Mucosa of gallbladder (tissue), 1 donor: ENCODE measurements at places on chromosomes 11 and 22. TPM values are rescaled to one million over a fixed set of nuclear protein-coding genes. Genes with fewer than 3 reads are reported as not detected.
A peak's percentile ranks its signal among the peaks of the same experiment; 100 is the strongest.

- DNase-seq = no peak
Observed at GRCh38 chr11:118763041-118763440, 27.9 kb downstream of the DDX6 start.

- DNase-seq = no peak
Observed at GRCh38 chr22:45763236-45763624, 91.6 kb downstream of the ATXN10 start.

- no peak for DNase-seq
Observed at GRCh38 chr11:68263444-68264035, 8.2 kb downstream of the C11orf24 start.

DNA sequence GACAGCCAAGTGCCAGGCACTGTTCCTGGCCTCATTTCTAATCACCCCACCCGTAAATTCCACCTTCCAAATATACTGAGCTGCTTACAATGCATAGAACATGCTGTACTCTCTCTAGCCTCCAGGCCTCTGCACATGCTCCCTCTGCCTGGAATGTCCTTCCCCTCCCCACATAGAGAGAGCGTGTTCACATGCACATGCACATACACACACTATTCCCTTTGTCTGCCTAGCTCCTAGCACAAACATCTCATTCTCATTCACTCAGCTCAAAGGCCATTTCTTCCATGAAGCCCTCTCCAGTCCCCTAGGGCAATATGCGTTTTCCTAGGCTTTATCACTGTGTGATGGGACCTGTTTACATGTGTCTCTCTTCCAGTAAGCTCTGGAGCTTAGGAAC, 144.6 kb downstream of the WT1 start:
- no peak for DNase-seq

DNA sequence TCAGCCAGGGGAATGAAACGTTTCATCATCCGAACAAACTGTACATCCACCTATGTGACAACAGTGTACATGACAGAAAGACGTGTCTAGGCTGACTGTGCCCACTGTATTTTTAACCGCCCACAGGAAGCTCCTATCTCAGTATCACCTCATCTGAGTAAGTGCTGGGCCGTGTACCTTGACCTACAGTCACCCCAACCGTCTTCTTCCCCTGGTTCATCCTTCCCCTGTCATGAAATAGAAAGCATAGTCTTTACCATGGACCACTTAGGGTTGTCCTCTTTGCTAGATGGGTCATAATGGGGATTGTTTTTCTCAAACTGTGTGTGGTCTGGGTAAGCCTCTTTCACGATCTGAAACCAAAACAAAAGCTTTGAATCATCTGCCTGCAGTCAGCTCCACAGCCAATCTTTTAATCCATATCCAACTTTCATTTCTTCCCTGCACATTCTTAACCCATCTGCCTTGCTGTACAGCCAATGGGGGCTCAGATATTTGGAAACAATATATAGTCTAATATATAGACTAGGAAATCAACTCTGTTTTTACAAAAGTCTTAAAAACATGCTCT, 4.2 kb downstream of the THYN1 start:
- DNase-seq = no peak

Gene ANGPTL5
- 0.09 TPM for total RNA-seq

DNA sequence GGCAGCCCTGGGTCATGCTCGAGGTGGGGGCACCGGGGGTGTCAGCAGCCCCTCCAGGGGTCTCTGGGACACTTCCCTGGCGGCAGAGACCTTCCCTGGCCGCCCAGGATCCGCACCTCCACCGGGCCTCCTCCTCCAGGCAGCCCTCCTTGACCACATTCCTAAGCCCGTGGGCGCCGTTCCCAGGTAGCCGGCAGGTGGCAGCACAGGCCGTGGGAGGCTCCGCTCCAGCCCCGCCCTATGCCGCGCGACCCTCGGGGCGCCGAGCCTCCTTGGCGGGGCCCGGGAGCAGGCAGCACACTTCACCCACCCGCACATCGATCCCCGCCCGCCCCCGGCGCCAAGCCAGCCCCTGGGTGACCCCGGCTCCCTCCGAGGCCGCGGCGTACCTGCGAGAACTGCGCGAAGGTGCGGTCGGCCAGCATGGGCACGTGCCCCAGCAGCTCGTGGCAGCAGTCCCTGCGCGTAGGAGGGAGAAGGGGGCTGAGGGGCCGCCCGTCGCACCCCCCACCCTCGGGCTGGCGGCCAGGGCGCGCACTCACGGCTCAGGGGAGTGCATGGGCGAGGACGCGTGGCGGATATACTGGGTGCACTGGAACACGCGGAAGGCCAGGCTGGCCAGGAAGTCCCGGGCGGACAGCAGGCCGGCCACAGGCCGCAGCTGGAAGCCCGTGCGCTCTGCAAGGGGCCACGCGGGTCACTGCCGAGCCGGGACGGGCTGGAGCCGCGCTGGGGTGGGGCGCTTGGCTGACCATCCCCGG, 5.3 kb upstream of the INS start:
- DNase-seq = no peak

DNA sequence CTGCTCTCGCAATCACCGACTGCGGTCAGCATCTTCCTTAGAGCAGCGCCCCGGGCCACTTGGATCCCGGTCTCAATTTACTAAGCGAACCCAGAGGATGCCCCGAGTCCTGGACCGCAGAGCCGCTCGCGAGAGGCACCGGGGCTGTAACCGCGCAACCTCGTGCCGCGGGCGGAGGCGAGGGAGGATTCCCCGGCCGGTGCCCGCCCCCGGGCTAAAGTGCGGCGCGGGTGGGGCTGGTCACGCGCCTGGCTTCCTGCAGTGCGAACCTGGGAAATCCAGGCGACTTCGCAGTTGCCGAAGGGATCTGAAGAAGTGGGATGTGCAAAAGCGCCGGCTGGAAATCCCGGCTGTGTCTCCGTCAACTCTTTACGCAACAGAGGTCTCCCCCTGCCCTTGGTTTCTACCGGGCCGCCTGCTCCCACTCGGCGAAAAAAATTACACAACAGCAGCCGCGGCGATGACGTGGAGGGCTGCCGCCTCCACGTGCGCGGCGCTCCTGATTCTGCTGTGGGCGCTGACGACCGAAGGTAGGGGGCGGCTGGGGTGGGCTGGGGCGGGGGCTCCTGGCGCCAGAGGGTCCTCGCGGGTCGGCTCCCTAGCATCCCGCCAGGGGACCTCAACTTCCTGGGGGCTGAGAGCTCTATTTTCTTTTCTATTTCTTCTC, at the start of gene NCR3LG1:
Gene NCR3LG1 (plus strand): TSS at position 291 of the 667 bp plus-strand sequence. CDS start 170 bp downstream, at position 461.
- DNase-seq = peak; percentile 69

- no peak for DNase-seq
Observed at GRCh38 chr11:7252683-7253213, 1.0 kb downstream of the SYT9 start.

DNA sequence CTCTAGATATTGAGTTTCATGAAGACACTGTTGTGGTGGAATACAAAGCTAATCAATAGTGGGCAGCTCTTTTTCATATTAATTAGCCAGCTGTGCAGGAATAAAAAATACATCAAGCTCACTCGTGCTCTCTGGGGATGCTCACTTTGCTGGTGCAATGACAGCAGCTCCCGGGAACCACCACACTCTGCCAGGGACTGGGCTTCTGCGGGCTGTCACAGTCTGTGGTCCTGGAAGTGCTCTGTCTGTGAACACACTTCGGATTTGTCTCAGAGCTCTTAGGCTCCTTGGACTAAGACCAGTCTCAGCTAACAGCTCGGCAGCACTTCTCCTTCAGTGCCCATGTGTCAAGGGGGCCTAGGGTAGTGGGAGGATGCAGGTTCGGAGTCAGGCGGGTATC, 393.5 kb downstream of the TENM4 start:
- DNase-seq = no peak

DNA sequence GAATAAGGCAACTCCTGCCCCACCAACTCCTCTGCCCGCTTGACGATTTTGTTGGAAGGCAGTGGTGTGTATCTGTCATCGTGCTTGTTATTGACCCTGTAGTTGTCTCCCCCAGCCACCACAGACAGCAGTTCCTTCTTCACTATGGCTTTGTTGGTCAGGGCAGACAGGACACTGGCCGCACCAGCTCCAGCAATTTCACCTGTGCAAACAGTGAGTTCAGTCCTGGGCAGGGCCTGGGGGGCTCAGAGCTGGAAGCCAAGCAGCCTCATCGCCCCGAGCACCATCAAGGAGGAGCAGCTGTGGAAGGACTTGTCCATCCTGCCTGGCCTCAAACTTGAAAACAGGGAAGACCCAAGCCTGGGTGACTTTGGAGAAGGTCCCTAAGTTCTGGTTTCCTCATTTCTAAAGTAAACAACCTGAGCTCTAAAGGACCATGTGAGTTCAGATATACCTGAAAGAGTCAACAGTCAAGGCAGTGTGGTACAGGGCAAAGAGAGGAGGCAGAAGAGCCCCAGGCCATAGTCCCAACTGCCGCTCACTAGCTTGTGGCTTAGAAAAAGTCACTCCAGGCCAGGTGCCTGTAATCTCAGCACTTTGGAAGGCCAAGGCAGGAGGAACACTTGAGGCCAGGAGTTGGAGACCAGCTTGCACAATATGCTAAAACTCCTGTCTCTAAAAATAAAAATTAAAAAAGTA, 4.6 kb downstream of the PLAAT2 start:
- no peak for DNase-seq

DNA sequence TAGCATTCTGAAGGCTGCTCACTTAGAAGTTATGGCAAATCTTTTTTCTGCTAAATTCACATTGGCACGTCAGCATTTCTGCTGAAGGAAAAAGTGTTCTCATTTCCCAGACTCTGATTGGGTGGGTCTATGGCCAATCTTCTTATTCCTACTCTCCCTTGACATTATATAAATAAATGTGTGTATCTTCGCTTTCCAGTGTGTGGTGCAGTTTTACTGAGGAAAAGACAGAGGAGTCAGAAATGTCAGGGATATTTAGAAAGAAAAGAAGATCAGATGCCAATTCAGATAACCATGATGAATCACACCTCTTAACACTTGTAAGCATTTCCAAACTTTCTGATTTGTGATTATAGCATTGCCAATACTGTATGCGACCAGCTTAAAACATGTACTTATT, 3.2 kb upstream of the BDNF start:
- DNase-seq = no peak

DNA sequence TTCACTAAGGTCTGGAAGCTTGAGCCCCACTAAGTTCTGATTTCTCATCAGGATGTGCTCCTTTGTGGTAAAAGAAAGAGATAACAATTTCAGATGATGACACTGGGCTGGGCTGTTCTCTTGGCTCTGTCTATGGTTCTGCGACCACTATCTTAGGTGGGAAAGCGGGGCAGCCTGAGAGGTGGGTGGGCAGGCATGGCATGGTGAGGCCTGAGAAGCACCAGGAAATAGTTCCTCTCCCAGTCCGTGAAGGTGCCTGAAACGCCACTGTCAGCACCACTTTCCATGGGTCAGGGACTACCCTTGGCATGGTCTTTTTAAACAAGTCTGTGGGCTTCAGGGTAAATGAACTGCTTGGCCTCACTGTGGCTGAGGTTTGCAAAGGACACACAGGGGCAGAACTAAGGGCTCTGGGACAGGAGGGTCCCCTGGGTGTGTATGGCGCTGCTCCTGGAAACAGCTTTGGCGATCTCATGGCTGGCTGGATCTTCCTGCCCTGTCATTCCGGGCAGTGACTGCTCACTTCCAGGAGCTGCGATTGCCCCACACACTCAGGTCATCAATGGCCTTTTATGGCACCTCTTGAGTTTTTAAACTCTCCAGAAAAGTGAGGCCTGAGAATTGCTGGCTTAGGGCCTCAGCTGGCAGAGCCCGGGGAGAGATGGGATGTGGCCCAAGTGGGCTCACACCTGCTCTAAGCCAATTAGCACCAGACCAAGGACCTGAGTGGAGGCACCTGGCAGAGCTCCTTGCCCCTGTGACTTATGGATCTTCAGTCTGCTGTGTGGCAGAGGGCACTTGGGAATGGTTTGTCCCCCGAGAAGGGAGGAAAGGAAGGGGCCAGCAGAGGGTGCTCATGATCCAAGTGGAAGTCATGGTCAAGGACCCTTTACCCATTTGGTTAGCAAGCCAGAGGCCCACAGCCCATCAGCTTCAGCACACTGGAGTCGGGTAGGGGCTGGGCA, 55.6 kb upstream of the LYVE1 start:
- no peak for DNase-seq

- no peak for DNase-seq
Observed at GRCh38 chr11:10305964-10306918, 1.4 kb downstream of the ADM start.

GRCh38 chr11:72573072-72573854, 101.0 kb downstream of the PDE2A start:
- DNase-seq = no peak

- no peak for DNase-seq
Observed at GRCh38 chr11:86680716-86681482, 8.5 kb upstream of the ME3 start.

- DNase-seq = no peak
Observed at GRCh38 chr22:19499880-19500242, 20.1 kb downstream of the CDC45 start.

GRCh38 chr22:49793296-49793695, 34.4 kb downstream of the BRD1 start:
- no peak for DNase-seq

Gene CASP5
- not detected for total RNA-seq

DNA sequence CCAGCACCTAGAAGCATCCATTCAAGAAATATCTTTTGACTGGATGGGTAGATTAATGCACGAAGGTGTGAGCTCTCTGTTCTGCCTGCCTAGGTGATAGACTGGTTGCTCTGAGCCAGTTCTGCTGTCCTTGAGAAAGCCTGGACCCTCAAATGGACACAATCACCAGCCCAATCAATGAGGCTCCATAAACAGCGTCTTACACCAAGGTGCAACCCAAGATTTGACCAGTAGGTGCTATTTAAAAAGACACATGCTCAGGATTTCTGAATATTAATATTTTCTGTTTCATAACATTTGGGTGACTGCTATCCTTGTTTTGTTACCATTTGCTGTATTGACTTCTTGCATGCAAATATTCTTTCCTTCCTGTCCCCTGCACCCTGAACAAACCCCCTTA, 39.0 kb downstream of the PAMR1 start:
- no peak for DNase-seq

DNA sequence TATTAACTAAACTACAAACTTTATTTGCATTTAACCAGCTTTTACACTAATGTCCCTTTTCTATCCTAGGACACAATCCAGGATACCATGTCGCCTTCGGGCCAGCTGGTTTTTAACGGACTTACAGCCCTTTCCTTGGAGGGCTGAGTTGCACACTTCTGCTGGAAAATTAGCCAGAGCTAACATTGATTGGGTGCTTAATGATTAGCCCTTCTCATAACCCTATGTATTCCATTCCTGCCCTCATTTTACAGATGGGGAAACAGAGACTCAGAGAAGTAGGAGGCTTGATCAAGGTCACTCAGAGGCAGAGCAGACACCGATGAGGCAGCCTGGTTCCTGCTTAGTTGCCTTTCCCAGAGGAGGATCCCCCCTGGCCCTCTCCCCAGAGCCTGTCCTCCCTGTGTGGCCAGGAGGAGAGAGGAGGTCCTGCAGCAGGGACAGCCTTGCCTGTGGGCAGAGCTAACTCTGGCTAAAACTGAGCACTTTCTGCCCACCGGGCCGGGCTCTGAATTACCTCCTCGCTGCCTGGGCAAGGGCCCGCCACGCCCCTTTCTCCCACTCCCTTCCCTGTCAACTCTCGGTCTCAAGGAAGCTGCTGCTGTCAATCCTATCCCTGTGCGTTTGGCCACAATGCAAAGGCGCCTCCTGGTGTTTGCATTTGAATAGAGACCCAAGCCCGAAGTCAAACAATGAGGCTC, 59.6 kb upstream of the PAX6 start:
- DNase-seq = peak; percentile 42
